ELR (cell line): ENCODE measurements at places on chromosomes 4 and X.

- peak; percentile 53 for DNase-seq
Observed at GRCh38 chr4:104524591-104524990, 29.9 kb upstream of the CXXC4 start.

GRCh38 chrX:48958635-48959094 is 1.3 kb upstream of the OTUD5 start:
- peak; percentile 66 for DNase-seq

DNA sequence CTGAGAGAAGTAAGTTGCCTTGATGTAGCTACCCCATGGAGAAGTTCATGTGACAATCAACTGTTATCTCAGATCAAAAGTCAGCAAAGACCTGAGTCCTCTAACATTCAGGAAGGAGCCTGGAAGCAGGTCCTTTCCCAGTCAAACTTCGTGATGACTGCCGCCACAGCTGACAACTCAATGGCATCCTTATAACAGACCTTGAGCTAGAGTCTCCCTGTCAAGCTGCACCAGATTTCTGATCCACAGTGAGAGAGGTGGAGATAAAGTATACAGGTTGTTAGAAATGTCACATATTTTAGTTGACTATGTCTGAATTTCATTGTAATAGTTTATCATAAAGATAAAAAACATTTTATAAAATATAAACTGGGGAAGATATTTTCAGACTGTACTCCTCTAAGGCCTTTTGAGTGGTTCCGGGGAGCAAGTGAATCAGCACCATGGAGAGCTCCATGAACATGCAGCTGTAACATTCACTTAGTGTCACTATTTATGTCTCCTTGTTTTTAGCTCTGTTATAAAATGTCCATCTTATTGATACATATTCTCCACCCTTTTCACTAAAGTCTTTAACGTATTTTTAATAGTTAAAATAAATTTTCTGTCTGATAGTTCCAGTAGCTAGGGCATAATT is 1653.5 kb upstream of the AGA start:
- DNase-seq, result peak; percentile 49

GRCh38 chr4:105934386-105934785 is 39.1 kb downstream of the NPNT start:
- no peak for DNase-seq
